HFF-Myc (cell line): ENCODE measurements at places on chromosomes 16 and 17.
A peak's percentile ranks its signal among the peaks of the same experiment; 100 is the strongest.

DNA sequence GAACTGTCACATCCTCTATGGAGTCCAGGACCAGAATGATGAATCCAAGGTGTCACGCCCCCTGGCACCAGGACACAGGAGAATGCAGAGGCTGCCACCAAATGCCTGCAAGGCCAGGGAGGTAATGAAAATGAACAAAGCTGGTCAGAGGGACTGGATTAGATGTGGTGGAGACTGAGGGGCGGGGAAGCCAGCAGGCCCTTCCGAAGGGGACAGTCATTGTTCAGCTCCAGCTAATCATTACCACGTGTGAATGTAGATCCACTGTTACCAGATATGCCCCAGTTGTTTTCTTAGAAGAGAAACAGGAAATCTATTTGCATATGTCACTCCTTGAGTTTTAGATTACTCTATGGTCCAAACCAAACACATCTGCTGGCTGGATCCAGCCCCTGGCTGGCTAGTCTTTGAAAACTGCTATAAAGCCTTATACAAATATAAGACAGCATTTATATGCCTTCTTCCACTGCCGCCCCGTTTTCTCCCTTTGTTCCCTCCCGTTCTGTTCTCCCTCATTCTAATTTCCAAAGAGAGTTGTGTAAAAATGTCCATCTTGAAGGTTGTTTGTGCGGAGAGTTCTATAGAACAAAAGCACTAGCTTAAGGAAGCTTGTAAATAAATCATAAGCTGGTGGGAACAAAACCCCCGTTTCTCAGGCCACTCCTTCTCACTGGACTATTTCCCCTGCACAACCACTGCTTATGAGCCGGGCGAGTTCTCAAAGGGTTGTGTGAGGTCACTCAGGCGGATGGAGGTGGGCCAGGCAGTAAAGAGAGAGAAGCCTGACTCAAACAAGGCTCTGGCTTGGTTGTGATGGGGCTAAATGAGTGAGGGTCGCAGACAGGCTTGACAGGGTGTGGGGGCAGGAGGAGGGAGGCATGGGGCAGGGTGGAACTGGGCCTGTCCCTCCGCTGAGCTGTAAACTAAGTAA is 14.2 kb downstream of the CRYM start:
- DNase-seq: peak; percentile 80

DNA sequence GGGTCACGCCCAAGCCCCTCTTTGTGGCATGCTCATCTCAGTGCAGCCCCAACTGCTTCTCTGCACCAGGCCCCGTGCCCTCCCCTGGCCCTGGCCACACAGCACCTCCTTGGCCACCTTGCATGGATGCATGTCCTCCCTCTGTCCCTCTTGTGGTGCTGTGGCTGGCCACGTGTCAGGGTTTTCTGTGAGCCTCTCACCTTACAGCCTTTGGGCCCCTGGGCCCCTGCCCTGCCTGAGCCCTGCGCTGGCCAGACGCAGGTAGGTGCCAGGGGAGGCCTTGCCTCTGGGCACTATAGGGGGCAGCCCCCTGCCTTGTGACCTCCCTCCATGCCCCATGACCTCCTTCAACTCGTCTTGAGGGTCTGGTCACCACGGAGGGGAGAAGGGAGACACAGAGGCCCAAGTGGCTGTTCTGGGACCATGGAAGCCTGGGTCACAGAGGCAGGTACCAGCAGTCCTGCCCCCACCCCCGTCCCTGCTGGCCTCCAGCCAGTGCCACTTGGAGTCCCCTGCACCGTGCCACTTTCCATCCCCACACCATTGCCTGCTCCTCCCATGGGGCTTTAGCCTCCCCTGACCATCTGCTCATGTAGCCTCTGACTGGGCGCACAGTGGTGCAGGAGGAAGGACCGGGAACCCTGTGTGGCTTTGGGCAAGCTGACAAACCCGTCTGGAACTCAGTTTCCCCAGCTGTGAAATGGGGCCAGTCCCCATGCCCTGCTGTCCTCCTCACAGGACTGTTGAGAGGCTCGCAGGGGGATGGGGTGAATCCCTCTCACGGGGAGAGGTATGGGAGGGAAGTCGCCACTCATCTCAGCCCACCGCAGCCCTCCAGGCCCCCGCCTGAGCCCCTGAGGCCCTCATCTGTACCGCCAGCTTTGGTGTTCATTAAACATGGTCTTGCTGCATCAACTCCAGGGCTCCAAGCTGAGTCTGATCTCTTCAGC is 11.5 kb upstream of the ATP6V0C start:
- DNase-seq: no peak

DNA sequence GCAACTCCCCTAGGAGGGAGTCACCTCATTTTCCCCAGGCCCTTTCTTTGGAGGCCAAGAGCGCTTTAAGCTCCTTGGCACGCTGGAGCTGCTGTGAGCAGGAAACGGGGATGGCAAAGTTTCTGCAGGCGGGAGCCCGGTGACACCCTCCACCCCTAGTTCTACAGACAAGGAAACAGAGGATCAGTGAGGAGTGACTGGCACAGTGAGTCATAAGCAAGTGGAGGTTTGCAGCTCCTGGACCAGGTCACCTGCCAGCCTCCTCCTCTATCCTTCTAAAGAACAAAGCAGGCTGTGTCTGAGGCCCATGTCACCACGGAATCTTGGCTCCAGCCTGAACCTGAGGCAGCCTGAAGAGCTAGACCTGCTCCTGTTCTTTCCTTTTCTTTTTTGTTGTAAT is 141.9 kb downstream of the TMEM132E start:
- no peak for DNase-seq

DNA sequence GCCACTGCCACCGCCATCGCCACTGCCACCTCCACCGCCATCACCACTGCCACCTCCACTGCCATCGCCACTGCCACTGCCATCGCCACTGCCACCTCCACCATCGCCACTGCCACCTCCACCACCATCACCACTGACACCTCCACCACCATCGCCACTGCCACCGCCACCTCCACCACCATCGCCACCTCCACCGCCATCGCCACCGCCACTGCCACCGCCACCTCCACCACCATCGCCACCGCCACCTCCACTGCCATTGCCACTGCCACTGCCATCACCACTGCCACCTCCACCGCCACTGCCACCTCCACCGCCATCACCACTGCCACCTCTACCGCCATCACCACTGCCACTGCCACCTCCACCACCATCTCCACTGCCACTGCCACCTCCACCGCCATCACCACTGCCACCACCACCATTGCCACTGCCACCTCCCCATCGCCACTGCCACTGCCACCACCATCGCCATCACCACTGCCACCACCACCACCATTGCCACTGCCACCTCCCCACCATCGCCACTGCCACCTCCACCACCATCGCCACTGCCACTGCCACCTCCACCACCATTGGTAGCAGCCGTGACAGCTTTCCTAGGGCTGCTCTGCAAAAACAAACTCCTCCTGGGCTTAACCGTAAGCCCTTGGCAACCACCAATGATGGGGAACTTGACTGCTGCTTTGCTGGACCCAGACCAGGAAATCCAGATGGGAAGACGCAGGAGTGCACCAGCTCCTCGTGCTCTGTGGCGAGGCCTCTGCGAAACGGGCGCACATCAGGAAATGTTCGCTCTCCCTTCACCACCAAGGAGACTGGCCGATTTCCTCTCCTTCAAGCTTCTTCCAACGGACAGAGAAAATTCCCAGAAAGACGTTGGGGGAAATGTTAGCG is 147.2 kb downstream of the RBFOX3 start:
- no peak for DNase-seq

GRCh38 chr17:68498479-68499326 is 13.5 kb upstream of the PRKAR1A start:
- no peak for DNase-seq

DNA sequence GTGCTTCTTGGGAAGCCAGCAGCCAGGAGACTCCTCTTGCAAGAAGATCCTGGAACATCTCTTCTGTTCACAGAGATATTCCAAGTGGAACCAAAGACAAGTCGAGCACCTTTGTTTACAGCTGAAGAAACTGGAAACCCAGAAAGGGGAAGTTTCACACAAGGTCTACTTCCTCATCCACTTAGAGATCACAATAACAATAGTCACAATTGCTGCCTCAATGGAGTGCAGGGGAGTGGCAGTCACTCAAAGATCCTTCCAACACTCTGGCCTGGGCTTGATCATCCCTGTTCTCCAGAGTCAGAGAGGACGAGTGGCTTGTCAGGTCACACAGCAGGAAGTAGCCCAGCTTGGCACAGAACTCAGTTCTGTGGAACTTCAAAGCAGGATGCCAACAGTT is 46.9 kb upstream of the SIAH1 start:
- DNase-seq: no peak

DNA sequence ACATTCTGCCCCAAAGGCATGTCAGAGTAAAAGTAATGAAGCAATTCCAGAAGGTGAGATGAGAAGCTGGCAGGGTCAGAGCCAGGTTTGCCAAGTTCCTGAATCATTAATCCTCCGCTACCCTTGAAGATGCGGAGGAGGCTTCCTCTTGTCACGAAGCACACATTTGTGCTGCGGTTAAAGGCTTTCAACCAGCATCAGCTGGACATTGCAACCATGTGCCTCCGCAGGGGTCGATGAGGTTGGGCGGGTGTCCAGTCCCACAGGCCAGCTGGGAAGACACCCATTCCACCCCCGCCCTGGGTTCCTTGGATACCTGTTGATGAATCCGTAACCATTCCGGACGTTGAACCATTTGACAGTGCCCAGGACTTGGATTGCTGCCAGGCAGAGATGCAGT is 1.3 kb downstream of the YBX2 start:
- DNase-seq: no peak

DNA sequence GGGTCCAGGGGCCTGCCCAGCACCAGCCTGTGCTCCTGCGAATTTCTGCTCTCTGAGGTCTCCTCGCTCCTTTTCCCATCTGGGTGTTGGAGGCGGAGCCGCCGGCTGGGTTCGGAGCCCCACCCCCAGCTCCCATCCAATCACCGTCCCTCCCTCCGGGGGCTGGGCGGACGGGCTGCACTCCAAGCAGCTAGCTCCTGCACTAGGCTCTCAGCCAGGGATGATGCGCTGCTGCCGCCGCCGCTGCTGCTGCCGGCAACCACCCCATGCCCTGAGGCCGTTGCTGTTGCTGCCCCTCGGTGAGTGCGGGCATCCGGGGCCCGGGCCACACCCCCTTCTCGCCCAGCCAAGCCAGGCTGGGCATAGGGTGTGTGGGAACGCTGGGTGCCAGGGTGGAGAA is at the start of gene NRN1L:
TSS of gene NRN1L (plus strand) at position 202 of the 400 bp plus-strand sequence. CDS start at position 221, 19 bp downstream.
- peak; percentile 78 for DNase-seq

- DNase-seq: no peak
Measured at GRCh38 chr17:5120036-5120435, 4.2 kb downstream of the USP6 start.

GRCh38 chr17:13476720-13477119 is 125.0 kb downstream of the HS3ST3A1 start:
- no peak for DNase-seq

DNA sequence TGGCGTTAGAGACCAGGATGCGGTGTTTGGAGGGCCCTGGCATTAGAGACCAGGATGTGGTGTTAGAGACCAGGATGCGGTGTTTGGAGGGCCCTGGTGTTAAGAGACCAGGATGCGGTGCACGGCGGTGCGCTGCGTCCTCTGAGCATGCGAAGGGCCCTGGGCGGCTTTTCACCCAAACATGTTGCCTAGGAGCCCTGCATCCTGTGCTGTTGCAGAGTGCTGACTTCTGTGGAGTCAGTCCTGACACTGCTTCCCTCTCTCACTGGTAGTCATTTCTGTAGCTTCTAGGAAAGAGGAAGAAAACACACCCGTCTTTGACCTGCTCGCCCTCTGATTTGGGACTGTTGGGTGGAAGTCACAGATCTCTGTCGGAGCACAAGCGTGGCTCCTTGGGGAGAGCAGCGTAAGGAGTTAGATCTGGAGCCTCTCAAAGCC is 141.2 kb downstream of the LAT start:
- DNase-seq: no peak

DNA sequence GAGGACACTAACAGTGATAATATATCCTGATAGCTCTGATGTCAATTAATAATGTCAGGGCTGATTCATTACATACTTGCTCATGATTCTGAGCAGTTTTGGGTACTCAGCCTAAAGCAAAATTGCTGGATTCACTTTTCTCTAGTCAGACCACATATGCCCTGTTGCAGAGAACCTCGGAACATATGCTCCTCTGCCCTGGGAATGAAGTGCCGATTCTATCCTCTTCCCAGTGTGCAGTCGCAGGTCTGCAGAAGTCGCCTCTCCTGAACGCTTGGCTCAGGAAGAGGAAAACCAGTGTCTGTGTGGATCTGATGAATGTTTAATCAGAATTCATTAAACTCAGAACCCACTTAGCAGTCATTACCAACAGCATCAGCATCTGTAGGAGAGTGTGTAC is 34.5 kb downstream of the ABCC12 start:
- no peak for DNase-seq

DNA sequence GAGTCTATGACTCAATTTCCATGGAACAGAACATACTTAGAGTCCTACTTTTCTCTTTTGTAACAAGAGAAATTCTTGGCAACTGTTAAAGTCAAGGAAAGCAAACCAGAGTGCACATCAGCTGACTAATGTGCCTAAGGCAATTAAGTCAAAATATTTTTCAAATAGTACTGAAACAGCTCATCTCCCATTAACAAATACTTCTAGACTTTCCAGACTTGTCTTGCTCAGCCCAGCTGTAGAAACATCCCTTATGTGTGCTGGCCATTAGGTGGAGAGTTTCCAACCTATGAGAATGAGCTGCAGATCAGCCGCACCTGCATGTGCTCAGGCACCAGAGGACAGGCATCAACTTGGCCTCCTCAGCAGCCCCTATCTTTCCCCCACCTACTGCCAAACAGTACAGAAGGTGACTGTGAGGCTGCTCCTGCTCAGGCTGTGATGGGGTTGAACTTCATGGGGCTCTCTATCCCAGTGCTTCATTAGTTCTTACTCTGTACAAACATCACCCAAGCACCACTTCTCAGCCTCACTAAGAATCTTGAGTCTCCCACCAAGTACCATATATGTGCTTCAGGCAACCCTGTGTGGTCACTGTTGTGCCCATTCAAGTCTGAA is 32.2 kb downstream of the TEX2 start:
- DNase-seq: peak; percentile 54

DNA sequence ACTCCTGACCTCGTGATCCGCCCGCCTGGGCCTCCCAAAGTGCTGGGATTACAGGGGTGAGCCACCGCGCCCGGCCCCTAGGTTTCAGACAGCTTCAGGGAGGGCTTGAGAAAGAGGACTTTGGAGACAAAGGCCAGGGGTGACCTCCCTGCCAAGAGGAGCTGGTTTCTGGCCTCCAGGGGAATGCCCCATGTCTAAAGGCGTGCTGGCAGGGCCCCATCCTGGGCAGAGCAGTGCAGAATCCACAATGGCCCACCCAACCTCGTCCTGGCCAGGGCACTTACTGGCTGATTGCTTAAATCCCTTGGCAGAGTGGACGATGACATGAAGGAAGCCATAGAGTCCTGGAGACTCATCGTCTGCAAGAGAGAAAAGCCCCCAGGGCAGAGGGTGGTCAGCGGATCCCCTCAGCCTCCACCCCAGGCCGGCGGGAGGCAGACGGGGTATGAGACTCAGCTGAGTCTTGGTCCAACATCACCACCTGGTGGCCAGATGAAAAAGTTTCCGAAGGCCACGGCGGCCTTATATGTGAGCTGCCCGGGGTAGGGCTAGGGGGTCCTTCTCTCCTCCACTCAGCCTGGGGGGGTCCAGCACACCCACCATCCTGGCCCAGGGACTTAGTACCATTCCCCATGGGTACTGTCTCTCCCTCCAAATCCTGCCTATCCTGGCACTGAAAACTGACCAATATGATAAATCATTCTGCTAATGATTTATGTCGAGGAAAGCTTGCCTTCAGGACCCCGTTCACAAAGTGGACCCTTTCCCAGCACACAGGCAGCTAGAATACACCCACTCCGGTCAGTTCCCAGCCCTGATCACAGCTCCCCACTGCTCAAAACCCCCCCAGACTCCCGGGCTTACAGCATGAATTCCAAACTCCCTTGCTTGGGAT is 59.1 kb downstream of the TIMM22 start:
- no peak for DNase-seq
